ENCODE measurements at places on chromosomes 5 and 9. TPM values are rescaled to one million over a fixed set of nuclear protein-coding genes. Genes with fewer than 3 reads are reported as not detected.
A peak's percentile ranks its signal among the peaks of the same experiment; 100 is the strongest.

- H3K36me3 ChIP-seq: no peaks in the 10 kb centered on the region
- DNase-seq: no peak
- H3K4me3 ChIP-seq: no peak overlapping the region
- no peaks in the 10 kb centered on the region for H3K27me3 ChIP-seq
Measured at GRCh38 chr5:68432682-68433081, 217.1 kb downstream of the PIK3R1 start.

DNA sequence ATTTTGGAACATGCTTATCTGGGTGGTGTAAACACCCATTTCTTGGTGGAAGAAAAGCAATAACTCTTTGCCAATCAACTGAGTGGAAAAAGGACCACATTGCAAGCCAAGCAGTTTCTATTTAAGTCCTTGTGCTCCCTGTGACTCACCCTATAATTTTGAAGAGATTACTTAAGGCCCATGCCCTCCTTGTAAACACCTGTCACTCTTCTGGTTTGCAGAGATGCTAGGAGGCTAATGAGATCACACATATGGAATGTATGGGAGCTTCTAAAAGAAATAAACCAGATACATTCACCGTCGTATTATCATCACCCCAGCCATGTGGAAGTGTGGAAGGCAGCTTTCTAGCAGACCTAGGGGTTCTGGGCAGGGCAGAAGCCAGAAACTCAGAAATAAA, 337.1 kb downstream of the GADD45G start:
- no peak overlapping the region for H3K4me3 ChIP-seq
- H3K4me1 ChIP-seq: no peaks in the 10 kb centered on the region
- DNase-seq: peak; percentile 65
- H3K27ac ChIP-seq: no peak overlapping the region

DNA sequence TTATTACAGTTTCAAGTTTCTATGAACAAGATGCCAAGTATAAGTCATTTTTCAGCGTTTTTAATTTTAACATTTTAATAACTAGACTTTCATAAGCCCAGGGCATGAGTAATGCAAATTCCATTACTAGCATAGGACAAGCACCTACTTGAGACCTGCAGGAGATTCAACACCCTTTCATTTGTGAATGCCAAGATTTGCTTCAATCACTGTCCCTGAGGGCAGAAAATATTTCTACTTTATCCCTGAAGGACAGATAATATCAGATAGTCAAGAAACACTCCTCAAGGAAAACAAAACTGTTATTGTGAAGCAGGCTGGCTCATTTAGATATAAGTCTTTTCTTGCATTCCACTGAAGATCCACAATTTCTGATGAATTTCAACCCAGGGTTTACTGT, 27.7 kb upstream of the ZNF622 start:
- DNase-seq: peak; percentile 92
- H3K36me3 ChIP-seq: no peaks in the 10 kb centered on the region
- H3K27ac ChIP-seq: peak overlapping the region; percentile 62
- no peaks in the 10 kb centered on the region for H3K27me3 ChIP-seq

GRCh38 chr5:149497357-149497756, 53.9 kb downstream of the CSNK1A1 start:
- no peaks in the 10 kb centered on the region for H3K27me3 ChIP-seq
- no peak overlapping the region for H3K4me3 ChIP-seq
- H3K4me1 ChIP-seq: peaks cover 32% of the 10 kb centered on the region
- no peak overlapping the region for H3K27ac ChIP-seq

DNA sequence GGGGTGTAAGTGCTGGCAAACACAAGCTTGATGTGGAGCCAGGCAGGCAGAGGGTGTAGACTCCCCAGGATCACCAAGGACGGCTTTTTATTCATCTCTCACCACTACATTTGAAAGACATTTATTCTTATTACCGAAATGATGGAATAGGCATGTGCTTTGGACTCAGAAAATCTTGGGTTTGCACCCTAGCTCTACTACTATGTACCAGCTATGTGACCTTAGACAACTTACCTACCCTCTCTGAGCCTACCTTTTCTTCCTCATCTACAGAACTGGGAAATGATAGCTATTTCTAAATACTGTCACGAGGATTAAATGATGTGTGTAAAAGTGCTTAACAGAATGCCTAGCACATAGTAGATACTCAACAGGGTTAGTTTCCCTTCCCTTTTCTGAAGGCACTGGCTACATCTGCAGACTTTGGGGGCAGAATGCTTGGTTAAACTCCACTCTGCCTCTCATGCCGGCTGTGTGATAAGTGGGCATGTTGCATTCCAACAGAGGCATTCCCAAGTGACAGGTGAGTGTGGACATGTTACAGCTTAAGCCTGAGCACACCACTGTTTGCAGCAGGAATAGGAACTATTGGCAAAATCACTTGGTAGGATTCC, 94.8 kb downstream of the SLC1A3 start:
- 0 out of 2 replicates have a peak, but pooled peaks cover 3% of the 10 kb centered on the region for H3K27me3 ChIP-seq
- H3K27ac ChIP-seq: no peak overlapping the region
- no peaks in the 10 kb centered on the region for H3K36me3 ChIP-seq
- no peak for DNase-seq

- no peaks in the 10 kb centered on the region for H3K4me1 ChIP-seq
- no peaks in the 10 kb centered on the region for H3K36me3 ChIP-seq
- peaks cover 91% of the 10 kb centered on the region for H3K27me3 ChIP-seq
Measured at GRCh38 chr9:134494273-134494815, 147.3 kb upstream of the COL5A1 start.

GRCh38 chr5:149549461-149550267, 1.6 kb downstream of the CSNK1A1 start:
- peak overlapping the region; percentile 82 for H3K4me3 ChIP-seq
- peaks cover 63% of the 10 kb centered on the region for H3K4me1 ChIP-seq
- H3K27me3 ChIP-seq: no peaks in the 10 kb centered on the region
- peak overlapping the region; percentile 86 for H3K27ac ChIP-seq
- DNase-seq: no peak
- peaks cover 49% of the 10 kb centered on the region for H3K36me3 ChIP-seq

DNA sequence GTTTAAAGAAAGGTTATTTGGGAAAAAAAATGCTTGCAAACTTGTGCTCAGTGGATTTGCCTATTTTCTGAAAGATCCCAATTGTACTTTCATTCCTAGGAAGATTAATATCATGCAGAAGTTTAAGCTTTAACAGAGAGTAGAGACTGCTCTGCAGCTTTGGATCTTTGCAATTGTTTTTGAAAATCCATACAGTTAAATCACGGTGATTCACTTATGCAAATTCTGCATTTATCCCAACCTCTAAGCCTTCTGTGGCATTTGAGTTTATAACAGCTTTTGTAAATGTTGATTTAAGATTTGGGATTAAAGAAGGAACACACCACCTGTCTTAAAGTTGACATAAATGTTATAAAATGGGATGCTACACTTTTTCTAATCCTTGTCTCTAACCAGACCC, 134.4 kb downstream of the EBF1 start:
- no peak for DNase-seq
- no peak overlapping the region for H3K27ac ChIP-seq
- H3K27me3 ChIP-seq: peaks cover 6% of the 10 kb centered on the region
- no peaks in the 10 kb centered on the region for H3K36me3 ChIP-seq

DNA sequence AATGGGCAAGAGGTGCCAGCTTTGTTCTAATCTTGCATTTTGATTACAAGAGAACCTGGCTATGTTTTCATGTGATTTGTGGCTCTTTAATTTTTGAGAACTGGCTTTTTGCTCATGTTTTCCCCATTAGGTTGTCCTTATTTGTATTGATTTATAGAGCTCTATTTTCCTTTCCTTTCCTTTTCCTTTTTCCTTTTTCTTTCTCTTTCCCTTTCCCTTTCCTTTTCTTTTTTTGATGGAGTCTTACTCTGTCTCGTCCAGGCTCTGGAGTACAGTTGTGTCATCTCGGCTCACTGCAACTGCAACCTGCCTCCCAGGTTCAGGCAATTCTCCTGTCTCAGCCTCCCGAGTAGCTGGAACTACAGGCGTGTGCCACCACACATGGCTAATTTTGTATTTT, 55.5 kb downstream of the GPBP1 start:
- no peak for DNase-seq
- H3K27me3 ChIP-seq: no peaks in the 10 kb centered on the region
- no peak overlapping the region for H3K27ac ChIP-seq
- H3K36me3 ChIP-seq: peaks cover 36% of the 10 kb centered on the region

GRCh38 chr9:38066914-38067858, 1.8 kb downstream of the SHB start:
- peaks cover 14% of the 10 kb centered on the region for H3K36me3 ChIP-seq
- DNase-seq: no peak
- H3K4me1 ChIP-seq: peaks cover 53% of the 10 kb centered on the region
- no peaks in the 10 kb centered on the region for H3K27me3 ChIP-seq
- H3K4me3 ChIP-seq: peak overlapping the region; percentile 90

DNA sequence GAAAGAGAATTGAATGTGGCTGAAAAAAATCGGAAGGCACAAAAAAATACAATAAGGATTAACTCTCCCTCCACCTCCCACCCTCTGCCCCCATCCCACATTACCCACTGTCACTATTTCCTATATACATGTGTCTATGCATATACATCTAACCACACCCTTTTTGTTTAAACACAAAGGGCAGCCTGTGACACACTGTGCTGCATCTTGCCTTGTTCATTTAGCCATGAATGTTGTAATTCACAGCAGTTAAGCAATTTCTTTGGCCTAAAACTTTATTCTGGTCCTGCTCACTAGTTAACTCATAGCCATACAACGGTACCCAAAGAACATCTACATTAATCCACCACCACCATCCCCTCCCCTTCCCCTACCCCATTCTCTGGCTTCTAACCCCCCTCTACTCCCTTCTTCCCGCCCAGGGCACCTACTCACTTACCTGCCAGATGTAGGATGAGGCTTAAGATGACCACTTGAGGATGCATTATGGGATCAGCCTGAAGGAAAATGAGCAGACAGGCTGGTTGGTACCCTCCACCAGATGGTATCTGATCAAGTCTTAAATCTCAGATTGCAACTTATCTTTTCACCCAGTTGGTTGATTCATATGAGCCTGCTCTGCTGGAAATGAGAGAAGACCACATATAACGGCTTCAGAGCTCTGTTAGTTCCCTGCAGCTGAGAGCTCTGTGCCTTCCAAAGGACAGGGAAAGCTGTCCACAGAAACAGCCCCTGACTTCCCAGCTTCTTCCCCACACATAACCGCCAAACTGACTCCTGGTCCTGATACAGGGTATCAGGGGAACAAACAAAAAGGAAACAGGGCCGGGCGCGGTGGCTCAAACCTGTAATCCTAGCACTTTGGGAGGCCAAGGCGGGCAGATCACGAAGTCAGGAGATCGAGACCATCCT, 1.2 kb downstream of the HAVCR1 start:
- H3K4me1 ChIP-seq: peaks cover 14% of the 10 kb centered on the region
- H3K36me3 ChIP-seq: no peaks in the 10 kb centered on the region
- no peak overlapping the region for H3K4me3 ChIP-seq

GRCh38 chr9:38278457-38278856, 114.0 kb upstream of the ALDH1B1 start:
- no peak for DNase-seq
- no peak overlapping the region for H3K4me3 ChIP-seq
- H3K36me3 ChIP-seq: no peaks in the 10 kb centered on the region
- no peaks in the 10 kb centered on the region for H3K4me1 ChIP-seq

GRCh38 chr5:62260513-62260912, 45.5 kb upstream of the KIF2A start:
- no peaks in the 10 kb centered on the region for H3K36me3 ChIP-seq
- H3K27me3 ChIP-seq: no peaks in the 10 kb centered on the region

DNA sequence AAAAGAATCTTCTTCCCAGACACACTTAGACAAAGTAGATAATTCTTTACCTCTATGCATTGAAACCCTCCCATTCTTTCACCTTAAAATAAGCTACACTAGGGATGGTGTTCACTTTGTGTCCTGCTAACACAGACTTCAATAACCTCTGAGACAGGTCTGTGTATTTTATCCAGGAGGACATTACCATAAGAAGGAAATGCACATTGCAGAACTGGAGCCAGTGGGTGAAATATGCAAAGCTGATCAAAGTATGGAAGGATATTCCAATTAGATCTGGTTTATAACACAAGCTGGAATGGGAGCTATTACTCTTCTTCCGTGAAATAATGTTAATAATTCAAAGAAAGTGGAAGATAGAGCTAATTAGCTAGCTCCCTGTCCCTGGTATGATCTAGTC, 204.1 kb downstream of the BRINP1 start:
- H3K27me3 ChIP-seq: peaks cover 28% of the 10 kb centered on the region
- no peak for DNase-seq
- H3K4me3 ChIP-seq: no peak overlapping the region
- no peaks in the 10 kb centered on the region for H3K4me1 ChIP-seq
- H3K27ac ChIP-seq: no peak overlapping the region

DNA sequence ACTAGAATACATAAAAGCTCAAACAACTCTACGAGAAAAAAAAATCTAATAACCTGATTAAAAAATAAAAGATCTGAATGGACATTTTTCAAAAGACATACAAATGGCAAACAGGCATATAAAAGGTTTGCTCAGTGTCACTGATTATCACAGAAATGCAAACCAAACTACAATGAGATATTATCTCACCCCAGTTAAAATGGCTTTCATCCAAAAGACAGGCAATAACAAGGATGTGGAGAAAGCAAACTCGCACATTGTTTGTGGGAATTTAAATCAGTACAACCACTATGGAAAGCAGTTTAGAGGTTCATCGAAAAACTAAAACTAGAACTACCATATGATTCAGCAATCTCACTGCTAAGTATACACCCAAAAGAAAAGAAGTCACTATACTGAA, 20.8 kb downstream of the UGT3A2 start:
- H3K27ac ChIP-seq: no peak overlapping the region
- no peaks in the 10 kb centered on the region for H3K4me1 ChIP-seq
- no peak overlapping the region for H3K4me3 ChIP-seq
- no peaks in the 10 kb centered on the region for H3K36me3 ChIP-seq
- DNase-seq: no peak

- H3K36me3 ChIP-seq: no peaks in the 10 kb centered on the region
- no peak overlapping the region for H3K27ac ChIP-seq
- H3K4me3 ChIP-seq: no peak overlapping the region
- H3K4me1 ChIP-seq: 0 out of 2 replicates have a peak, but pooled peaks cover 7% of the 10 kb centered on the region
- DNase-seq: peak; percentile 52
Measured at GRCh38 chr5:139961435-139962157, 81.5 kb downstream of the NRG2 start.

DNA sequence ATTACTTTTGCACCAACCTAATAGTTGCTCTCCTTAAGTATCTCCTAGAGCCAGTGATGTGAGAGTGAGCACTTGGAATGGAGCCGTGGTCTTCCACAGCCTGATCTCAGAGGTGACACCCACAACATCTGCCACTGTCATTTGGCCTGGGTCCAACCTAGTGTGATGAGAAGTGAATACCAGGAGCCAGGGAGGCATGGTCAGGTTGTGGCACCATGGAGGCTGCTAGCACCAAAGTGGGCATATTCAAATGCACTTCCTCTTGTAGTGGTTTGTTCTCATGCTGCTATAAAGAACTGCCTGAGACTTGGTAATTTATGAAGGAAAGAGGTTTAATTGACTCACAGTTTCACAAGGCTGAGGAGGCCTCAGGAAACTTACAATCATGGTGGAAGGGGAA, 22.6 kb upstream of the CEP72 start:
- H3K4me1 ChIP-seq: no peaks in the 10 kb centered on the region
- H3K4me3 ChIP-seq: no peak overlapping the region
- no peak for DNase-seq
- peaks cover 94% of the 10 kb centered on the region for H3K27me3 ChIP-seq
- no peak overlapping the region for H3K27ac ChIP-seq

The CER1 gene
- total RNA-seq: not detected

The PARP8 gene
- total RNA-seq: 17.6 TPM

The RNF180 gene
- total RNA-seq: not detected

The LOX gene
- total RNA-seq: 2.8 TPM

The TMEM167A gene
- 64.2 TPM for total RNA-seq

The LCN1 gene
- not detected for total RNA-seq

The QRFP gene
- not detected for total RNA-seq

The PCDHAC2 gene
- total RNA-seq: 3.4 TPM

The MEGF10 gene
- total RNA-seq: not detected

The CDC20B gene
- not detected for total RNA-seq

The SLC6A3 gene
- total RNA-seq: not detected

The GARNL3 gene
- total RNA-seq: 18.1 TPM
